ENCODE measurements at places on chromosomes 1 and 21. TPM values are rescaled to one million over a fixed set of nuclear protein-coding genes. Genes with fewer than 3 reads are reported as not detected.

Gene YIPF1
- total RNA-seq = 22.5 TPM

Gene CELA3A
- 2.6 TPM for total RNA-seq

Gene IL19
- total RNA-seq = not detected

Gene TAL1
- total RNA-seq = not detected

Data from myocyte (in vitro differentiated cells).